Left colon (tissue), 2 donors: ENCODE measurements at places on chromosomes 1 and 21. TPM values are rescaled to one million over a fixed set of nuclear protein-coding genes. Genes with fewer than 3 reads are reported as not detected.
A peak's percentile ranks its signal among the peaks of the same experiment; 100 is the strongest.

DNA sequence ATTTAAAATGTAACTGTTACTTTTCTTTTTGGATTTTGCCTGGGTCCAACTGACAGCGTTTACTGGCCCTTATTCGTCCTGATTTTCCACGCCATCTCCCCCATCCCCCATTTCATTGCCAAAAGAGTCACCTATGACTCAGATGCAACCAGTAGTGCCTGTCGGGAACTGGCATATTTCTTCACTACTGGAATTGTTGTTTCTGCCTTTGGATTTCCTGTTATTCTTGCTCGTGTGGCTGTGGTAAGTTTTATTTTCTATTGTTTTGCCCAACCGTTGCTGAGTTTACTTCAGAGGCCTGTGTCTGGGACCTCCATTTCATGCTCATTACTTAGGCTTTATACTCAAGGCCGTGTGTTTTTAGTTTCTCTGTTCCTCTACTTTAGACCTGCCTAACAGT is 9.3 kb downstream of the LEPR start:
- DNase-seq: no peak

GRCh38 chr1:109255097-109255651 is 5.8 kb downstream of the CELSR2 start:
- peak; percentile 22 for DNase-seq

DNA sequence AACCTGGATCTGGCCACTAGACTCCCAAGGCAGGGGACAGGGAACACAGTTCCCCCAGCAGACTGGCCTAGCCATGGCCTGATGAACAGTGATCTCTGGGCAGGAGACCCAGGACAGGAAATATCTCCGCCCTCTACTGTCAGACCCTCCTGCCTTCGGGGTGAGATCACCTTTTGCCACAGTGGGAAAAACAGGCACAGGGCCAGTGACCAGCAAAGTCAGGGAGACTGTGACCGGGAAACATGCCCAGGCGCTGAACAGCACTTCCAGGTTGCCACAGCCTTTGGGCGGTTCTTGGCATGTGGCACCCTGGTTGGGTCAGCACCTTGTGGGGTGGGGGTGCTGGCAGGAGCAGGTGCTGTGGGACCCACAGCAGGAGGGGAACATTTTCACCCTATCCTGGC is 8.9 kb upstream of the ZNF669 start:
- DNase-seq: no peak

DNA sequence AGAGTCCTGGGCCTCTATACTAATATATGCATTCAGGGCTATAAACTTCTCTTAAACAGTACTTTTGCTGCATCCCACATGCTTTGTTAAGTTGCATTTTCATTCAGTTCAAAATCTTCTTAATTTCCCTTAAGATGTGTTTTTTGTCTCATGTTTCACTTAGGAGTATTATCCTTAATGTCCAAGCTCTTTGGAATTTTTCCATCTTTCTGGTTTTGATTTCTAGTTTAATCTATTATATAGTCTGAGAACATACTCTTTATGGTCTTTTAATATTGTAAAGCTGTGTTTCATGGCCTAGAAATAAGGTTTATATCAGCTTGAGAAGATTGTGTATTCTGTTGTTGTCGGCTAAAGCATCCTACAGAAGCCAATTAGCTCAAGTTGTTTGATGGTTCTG is 1041.8 kb downstream of the PLA2G4A start:
- DNase-seq: no peak

- DNase-seq: no peak
Measured at GRCh38 chr21:22763442-22763841, 1765.2 kb downstream of the NCAM2 start.

DNA sequence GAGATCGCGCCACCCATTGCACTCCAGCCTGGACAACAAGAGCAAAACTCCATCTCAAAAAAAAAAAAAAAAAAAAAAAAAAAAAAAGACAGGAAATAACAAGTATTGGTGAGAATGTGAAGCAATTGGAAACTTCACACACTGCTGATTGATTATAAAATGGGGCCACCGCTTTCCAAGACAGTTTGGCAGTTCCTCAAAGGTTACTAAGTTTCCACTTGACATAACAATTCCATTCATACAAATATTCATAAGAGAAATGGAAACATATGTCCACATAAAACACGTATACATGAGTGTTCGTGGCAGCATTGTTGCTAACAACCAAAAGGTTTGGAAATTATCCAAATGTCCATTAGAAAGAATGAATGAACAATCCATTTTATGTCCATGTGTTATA is 26.3 kb downstream of the USP24 start:
- DNase-seq: no peak

DNA sequence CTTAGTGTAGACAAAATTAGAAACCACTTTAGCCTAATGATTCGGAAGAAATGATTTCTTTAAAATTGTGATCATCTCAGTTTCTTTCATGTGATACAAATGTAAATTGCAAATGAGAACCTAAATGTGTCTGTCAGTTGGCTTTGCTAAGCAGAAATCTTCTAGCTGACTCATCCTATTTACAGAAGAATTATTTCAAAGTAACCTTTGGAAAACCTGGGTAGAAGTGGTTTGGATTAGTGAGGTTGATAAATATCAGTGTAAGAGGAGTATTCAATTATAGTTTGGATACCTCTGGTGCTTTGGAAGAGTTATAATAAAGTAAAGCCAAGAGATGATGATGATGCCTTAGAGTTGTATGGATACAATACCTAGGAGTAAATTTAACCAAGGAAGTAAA is 37.4 kb downstream of the CC2D1B start:
- DNase-seq: no peak

DNA sequence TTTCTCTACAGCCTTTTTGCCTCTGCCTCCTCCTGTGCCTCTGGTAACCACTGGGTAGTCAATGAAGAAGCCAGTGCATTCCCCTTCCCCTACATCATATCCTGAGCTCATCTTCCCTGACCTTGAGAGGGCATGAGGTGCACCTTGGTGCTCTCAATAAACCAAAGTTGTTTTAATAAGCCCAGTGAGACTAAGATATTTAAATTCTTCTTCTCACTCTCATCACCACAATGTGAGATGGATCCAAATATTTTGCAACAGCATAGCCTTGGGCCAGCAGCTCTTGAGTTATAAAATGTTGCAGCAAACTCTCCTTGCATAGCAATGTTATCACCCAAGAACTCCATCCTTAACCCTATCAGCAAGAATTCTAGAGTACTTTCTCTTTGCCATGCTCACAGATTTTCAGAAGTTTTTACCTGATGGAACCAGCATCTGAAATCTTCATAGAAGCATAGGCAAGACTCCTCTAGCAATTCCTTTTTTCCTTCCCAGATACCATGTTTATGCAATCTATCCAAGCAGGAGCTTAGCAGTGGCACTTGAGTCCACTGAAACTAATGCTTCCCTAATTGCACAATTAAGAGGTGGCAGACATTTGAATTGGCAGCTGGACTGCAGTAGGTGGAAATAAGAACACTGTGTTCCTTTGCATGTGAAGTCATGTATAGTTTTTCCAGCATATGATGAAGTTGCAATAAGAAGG is 36.8 kb downstream of the CDC7 start:
- no peak for DNase-seq

DNA sequence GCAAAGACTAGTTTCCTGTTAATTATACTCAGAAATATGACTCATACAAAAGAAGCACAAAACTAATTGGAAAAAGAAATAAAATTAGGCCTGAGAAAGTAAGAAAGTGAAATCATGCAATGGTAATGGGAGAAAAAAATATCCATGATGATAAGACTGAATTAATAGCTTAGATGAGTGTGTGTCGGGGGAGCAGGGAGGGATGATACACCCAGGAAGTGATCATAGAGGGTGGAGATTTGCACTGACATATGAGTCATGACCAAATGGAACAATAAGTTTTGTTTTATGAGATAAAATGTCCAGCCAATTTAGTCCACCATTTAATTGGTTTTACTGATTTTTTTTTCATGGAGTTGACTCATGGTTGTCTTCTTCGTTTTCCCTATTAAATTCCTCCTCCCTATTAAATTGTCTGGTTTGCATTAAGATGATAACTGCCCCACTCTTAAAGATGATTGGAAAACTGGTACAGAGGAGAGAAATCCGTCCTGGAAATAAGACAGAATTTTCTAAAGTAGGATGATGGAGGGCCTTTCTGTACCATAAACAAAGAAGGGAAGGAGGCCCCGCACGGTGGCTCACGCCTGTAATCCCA is 111.7 kb upstream of the KCNJ6 start:
- no peak for DNase-seq

GRCh38 chr1:79295967-79296366 is 289.4 kb upstream of the ADGRL4 start:
- no peak for DNase-seq

DNA sequence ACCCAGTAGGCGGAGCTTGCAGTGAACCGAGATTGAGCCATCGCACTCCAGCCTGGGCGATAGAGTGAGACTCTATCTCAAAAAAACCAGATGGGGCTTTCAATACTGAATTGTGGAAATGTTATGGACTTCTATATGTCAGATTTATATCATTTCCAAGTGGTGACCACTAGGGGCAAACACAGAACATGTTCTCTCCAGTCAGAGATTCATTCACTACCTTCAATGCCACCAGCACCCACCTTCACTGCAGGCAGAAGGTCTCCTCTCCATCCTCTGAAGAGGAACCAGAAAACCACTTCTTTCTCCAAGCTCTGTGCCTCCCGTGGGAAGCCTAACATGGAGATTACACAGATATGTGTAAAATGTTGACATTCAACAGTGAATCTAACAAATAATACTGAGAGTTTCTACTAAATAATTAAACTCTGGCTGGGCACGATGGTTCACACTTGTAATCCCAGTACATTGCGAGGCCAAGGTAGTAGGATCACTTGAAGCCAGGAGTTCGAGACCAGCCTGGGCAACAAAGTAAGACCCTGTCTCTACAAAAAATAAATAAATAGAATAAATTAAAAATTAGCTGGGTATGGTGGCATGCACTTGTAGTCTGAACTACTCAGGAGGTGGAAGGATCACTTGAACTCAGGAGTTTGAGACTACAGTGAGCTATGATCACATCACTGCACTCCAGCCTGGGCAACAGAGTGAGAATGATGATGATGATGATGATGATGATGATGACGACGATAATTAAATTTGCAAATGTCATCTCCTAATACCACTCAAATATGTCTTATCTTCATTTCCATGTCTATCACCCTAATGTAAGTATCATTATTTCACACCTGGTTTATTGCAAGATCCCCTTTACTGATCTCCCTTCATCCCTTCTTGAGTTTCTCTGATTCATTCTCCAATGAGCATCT is 151.1 kb downstream of the ZNF281 start:
- no peak for DNase-seq

DNA sequence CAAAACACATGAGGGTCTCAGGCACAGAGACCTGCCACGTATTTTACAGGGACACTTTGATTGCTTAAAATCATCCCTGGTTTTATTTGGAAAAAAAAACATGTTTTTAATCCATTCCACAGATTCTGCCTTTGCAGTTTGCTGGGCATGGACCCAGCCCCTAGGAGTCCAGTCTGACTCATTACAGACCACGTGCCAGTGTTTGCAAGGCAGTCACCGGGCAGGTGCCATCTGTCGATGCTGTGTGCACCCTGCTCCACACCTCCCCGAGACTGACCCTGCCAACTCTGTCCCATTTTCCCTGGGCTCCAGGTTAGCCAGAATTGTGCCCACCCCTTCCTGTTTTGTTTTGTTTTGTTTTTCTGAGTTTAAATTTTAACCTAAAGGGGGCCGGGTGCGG is 148.4 kb upstream of the TMEM51 start:
- no peak for DNase-seq

DNA sequence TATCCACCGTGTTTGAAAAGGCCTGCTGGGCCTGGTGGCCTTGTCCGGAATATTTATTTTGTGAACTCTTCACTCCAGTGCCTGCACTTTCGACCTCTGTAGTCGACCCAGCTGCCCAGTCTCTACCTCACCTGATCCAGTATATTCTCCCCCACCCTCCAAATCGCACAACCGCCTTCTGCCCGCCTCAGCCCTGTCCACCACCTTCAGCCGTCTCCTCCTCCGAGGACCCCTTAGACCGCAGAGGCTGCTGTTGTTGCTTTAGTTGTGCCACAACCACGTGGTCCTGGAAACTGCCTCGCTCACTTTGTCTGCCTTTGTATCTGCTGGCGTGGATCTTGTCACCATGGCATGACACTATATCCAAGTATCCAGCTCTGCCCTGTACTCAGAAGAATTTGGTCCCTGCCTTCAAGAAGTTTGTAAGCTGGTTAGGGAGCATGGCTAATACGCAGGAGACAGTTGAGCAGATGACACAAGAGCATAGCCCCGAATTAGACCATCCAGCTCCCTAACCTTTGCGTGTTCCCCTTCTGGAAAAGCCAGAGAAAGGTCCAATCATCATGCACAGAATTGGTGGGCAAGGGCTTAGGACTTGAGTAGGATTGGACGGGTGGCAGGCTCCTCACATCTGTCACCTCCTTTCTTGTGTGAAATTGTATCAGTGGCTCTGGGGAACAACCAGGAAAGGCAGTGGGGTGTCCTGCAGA is 1.5 kb downstream of the PHGDH start:
- no peak for DNase-seq

GRCh38 chr21:16502273-16502672 is 772.5 kb downstream of the USP25 start:
- DNase-seq: no peak

- DNase-seq: peak; percentile 64
Measured at GRCh38 chr1:225440380-225441221, 12.8 kb upstream of the LBR start.

GRCh38 chr1:185608177-185608576 is 126.0 kb upstream of the HMCN1 start:
- DNase-seq: no peak

- no peak for DNase-seq
Measured at GRCh38 chr1:74835051-74835450, 102.1 kb downstream of the TYW3 start.

GRCh38 chr1:208604295-208604694 is 360.1 kb upstream of the PLXNA2 start:
- no peak for DNase-seq

DNA sequence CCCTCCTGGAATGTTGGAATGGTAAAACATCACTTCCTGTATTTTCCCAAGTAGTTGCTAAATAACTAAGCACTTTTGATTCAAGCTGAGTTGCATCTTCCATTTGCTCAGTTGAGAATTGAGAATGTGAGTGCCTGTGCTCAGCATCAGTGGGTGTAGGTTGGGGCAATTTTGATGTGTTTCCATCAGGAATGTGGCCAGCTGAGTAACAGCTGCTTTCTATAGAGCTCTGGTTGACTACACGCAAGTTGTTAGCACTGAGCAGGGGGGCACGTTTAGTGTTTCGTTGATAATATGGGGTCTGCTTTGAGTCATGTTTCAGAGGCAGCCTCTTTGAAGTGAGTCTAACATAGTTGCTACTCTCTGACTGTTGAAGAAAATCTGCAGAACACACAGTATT is 41.5 kb downstream of the LRRC53 start:
- DNase-seq: no peak

- no peak for DNase-seq
Measured at GRCh38 chr1:1332031-1332755, 1.1 kb downstream of the TAS1R3 start.

The ALPL gene
- 1.9 TPM for total RNA-seq

The OR2T29 gene
- total RNA-seq: not detected

The C1orf87 gene
- not detected for total RNA-seq

The TMEM52 gene
- total RNA-seq: 4.1 TPM

The NR0B2 gene
- 0.34 TPM for total RNA-seq

The TMEM240 gene
- 2.6 TPM for total RNA-seq

The LRRC52 gene
- total RNA-seq: not detected

The FAM78B gene
- total RNA-seq: 1.8 TPM

The C1orf210 gene
- total RNA-seq: 76.9 TPM

The SCP2 gene
- total RNA-seq: 312 TPM
